ENCODE measurements at places on chromosomes 7 and 10.

DNA sequence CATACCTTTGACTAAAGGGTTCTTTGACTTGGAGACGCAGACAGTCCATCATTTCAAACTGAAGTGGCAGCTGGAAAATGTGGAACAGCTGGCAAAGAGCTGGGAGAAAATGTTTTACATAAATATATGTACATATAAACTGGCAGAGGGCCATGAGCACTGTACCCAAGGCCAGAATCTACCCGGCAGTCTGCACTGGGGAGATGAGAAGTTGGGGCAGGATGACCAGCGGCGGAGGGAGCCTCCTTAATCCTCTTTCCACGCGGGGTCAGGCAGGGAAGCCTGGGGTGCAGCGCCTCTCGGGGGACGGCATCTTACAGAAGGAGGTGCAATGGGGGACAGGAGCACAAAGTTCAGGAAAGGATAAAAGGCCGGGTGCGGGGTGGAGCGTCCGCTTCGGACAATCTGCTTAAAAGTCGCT, 1.3 kb downstream of the GLI3 start:
- DNase-seq = no peak

DNA sequence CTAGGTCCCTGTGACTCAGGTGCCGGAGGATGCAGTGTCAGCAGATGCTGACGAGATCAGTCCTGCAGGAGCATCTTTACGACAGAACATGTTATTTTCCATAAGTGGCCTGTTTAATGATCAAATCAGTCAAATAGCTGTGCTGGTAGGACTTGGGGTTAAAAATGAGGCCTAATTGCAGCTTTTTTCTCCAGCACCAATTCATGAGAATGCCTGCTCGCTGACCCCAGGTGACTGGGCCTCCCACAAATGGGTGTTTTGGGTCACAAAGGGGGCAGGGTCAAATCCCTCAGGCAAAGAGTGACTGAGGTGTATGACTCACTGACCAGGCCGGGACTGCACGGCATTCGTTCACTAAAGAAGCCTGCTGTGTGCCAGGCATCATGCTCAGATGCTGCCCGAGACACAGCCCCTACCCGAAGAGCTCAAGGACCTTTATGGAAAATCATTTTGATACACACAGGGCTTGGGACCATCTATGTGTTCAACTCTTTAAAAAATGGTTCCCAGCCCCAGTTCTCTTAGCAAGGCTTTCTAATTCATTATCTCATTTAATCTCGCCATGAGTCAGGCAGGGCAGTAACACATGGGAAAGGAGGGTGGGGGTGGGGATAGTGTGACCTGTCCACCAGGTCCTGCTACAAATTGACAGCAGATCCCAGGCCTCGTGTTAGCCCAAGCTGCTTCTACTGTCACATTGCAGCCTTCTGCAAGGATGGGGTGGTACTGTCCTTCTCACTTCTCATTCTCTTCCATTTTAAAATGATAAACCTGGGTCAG, 21.1 kb downstream of the ZNF775 start:
- no peak for DNase-seq

GRCh38 chr10:132311338-132311939, 3.7 kb upstream of the STK32C start:
- no peak for DNase-seq

DNA sequence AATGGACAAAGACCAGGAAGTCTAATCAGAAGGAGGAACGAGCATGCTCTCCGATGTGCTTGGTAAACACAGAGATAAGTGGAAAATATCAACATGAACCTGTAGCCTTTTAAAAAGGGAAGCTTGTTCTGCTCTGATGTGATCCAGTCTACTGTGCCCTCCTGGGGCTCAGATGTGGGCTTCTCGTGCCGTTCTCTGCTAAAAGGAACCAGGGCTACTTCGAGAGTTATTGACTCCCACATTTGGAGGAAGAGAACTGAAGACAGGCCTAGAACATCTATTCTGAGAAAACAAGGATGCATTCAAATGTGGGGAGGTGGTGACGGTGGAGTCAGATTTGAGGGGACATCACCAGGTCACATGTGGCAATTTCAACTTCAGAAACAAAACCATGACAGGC, 325.4 kb downstream of the GLRX3 start:
- DNase-seq = no peak

GRCh38 chr10:72318418-72319262, 36.1 kb downstream of the DNAJB12 start:
- no peak for DNase-seq

GRCh38 chr7:75931680-75932079, 16.7 kb downstream of the POR start:
- no peak for DNase-seq

DNA sequence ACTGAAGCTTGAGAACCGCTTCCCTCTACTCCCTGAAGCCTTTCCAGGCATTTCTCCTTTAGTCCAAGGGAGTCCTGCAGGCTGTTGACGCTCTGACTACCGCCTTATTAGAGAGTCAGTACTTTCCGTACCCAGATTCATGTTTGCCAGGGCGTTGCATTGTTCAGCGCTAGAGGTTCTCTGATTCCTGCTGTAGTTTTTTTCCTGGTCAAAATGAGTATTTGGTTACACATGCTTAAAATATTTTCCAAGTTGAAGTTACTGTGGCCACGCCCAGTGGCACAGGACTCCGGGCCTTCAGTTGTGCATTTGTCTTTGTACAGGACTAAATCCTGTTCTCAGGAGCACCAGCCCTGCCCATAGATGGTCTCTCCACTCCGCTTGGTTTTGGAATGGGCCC, 7.9 kb downstream of the MTURN start:
- no peak for DNase-seq

DNA sequence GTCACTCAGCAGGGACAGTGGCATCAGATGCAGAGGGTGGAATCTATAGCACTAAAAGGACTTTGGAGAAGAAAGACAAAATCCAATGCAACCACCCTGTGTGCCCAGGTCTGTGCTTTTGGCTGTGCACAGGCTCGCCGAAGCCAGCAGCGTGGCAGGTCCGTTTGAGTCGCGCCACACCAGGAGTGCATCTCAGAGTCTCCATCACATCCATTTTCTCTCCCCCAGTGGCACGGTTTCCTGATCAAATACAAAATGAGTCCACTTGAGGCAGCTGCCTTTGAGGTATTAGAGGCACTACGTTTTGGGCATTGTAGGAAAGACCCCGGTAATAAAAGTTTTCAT, 23.4 kb upstream of the PROSER2 start:
- no peak for DNase-seq

DNA sequence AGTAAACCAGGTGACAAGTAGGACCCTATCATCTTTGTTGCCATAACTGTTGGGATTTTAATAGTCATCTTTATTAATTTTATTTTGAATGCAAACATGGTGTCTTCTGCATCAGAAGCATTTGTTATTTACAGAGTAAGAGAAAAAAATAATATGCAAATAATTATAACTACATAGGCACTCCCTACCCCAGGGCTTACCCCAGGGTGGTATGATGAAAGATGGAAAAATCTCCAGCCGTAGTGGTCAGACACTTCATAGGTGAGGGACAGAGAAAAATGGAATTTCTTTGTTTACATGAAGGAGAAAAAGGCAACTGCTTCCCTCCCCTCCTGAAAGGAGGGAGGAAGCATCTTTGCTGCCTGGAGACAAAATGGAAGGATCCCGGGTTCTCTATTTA, 29.7 kb downstream of the STOX1 start:
- DNase-seq = no peak

DNA sequence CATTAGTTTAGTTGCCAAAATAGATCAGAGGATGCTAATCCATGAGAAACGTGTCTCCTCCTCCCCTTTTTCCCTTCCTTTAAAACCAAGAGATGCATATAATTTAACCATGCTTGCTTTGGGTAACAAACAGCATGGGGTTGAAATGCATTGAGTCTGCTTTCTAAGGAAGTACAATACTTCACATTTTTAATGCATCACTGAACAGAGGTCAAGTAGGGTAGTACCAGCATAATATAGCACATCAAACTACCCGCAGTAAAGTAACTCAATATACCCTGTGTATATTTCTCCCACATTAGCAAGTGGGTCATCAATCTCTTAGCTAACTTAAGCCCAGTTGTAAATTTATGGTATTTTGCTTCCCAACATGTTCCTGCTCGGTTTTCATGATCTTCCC, 239.3 kb upstream of the SEMA3C start:
- DNase-seq = no peak

DNA sequence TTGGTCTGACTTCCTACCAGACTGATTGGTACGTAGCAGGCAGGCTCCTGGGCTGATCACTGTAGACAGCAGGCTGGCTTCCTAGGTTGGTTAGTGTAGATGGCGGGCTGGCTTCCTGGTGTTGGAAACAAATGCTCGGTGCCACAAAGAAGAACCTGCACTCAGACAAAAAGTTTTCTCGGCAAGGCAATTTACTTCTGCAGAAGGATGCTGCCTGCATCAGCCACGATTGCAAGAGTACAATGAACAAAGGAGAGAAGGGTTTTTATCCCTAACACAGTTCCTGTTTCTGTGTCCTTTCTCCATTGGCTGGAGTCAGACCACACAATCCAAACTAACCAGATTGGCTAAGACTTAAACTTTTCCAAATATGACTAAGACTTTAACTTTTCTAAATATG, 123.6 kb upstream of the PPP2R2D start:
- DNase-seq = no peak

GRCh38 chr7:133359449-133359848, 106.6 kb downstream of the EXOC4 start:
- no peak for DNase-seq

DNA sequence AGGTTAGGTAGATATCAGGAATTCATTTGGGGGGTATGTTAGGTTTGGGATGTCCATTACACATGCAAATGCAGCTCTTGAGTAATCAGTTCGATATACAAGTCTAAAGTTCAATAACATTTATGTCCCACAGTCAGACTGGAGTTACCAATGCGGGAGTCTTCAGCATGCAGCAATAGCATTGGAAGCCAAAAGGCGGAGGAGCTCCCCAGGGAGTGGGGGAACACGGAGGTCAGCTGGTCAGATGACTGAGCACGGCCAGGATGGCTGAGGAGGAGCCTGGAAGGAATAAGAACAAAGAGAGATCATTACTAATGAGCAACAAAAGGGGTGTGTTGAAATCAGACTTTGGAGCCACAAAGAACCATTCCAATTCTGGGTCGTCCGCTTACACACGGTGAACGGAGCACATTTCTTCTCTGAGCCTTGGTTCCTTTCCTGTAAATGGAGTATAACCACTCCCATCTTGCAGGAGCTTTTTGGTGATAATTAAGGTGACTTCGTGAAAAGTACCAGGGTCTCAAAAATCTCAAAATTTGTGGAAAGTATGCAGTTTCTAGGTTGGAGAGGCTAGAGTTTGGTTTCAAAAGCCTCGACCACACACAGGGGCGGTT, 478 bp upstream of the ZNF22 start:
- DNase-seq = no peak

- no peak for DNase-seq
These were observed 16.6 kb downstream of the ARID5B start for GRCh38 chr10:61918140-61918539.

DNA sequence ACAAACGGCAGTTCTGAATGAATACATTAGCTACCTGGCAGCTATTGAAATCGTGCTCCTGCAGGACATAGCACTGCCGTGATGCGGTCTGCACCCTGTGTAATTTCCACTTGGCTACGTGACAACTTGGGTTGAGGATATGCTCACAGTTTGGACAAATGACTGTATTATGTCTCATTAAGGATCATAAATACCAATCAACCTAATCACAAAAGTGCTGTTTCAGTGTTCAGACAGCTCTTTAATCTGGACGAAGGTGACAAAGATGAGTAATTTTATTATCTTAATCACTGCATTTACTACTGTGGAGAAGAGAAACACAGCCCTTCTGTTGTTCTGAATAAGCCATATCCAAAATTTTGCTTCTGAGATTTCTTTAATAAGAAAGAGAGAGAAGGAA, 210.8 kb upstream of the PFKP start:
- no peak for DNase-seq

- no peak for DNase-seq
These were observed 259.7 kb upstream of the FERD3L start for GRCh38 chr7:19404912-19405329.

- peak; percentile 63 for DNase-seq
These were observed 421 bp downstream of the SMURF1 start for GRCh38 chr7:99143521-99143852.

- no peak for DNase-seq
These were observed 34.3 kb upstream of the MTPAP start for GRCh38 chr10:30383356-30383755.

- DNase-seq = no peak
These were observed 168.0 kb upstream of the RHEB start for GRCh38 chr7:151687523-151688235.

- DNase-seq = no peak
These were observed 214.7 kb downstream of the FRMD4A start for GRCh38 chr10:14116021-14116420.

DNA sequence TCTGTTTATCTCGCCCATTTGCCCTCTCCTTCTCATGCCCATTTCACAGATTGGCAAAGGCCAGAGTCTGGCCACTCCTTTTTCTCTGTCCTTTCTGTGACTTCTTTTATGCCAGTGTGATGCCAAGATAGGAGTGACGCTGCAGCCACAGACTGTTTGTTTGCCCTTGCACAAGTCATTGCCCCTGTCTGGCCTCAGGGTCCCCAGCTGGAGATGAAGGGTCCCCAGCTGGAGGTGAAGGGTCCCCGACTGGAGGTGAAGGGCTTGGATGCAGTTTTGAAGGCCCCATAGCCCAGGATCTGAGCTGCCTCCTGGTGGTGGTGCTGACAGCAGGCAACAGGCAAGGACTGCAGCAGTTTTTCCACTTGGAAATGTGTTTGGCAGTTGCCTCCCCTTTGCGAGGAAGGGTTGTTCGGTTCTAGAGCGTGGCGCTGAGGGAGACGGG, 50.8 kb upstream of the SLC29A3 start:
- no peak for DNase-seq

- no peak for DNase-seq
These were observed 89.5 kb downstream of the PRKCQ start for GRCh38 chr10:6490614-6491013.

GRCh38 chr10:95350219-95350829, 59.5 kb upstream of the PDLIM1 start:
- no peak for DNase-seq

DNA sequence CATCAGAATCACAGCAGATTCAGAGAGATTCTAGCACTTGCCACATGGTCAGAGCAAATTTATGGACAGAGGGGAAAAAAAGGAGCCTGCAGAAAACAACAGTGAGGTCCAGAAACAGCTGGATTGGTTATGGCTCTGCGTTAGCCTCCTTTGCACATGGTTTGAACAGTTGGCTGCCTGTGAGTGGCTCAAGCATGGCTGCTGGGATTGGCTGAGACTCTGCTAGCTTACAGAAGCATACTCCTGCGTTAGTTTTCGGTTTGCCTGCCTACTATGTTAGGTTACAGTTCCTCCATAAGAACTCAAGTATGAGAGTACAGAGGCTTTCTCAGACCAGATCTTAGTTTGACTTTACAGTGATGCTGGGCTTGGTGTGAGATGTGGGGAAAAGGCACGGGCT, 80.7 kb upstream of the WDR11 start:
- DNase-seq = no peak

- DNase-seq = no peak
These were observed 2.3 kb upstream of the LDB1 start for GRCh38 chr10:102122450-102122849.

- peak; percentile 50 for DNase-seq
These were observed 209.2 kb downstream of the SNX10 start for GRCh38 chr7:26500749-26501352.

- no peak for DNase-seq
These were observed 81.9 kb downstream of the BUB3 start for GRCh38 chr10:123236126-123236525.

- DNase-seq = no peak
These were observed 91.1 kb downstream of the MPP7 start for GRCh38 chr10:28211759-28212158.

GRCh38 chr7:55100544-55101327, 81.9 kb downstream of the EGFR start:
- no peak for DNase-seq

GRCh38 chr10:43939939-43940820, 291.5 kb upstream of the ZNF32 start:
- no peak for DNase-seq
